ENCODE measurements at places on chromosomes 7 and 10. TPM values are rescaled to one million over a fixed set of nuclear protein-coding genes. Genes with fewer than 3 reads are reported as not detected.
A peak's percentile ranks its signal among the peaks of the same experiment; 100 is the strongest.

- DNase-seq, result peak; percentile 44
These were observed 342.3 kb upstream of the SEMA3D start for GRCh38 chr7:85529201-85529600.

DNA sequence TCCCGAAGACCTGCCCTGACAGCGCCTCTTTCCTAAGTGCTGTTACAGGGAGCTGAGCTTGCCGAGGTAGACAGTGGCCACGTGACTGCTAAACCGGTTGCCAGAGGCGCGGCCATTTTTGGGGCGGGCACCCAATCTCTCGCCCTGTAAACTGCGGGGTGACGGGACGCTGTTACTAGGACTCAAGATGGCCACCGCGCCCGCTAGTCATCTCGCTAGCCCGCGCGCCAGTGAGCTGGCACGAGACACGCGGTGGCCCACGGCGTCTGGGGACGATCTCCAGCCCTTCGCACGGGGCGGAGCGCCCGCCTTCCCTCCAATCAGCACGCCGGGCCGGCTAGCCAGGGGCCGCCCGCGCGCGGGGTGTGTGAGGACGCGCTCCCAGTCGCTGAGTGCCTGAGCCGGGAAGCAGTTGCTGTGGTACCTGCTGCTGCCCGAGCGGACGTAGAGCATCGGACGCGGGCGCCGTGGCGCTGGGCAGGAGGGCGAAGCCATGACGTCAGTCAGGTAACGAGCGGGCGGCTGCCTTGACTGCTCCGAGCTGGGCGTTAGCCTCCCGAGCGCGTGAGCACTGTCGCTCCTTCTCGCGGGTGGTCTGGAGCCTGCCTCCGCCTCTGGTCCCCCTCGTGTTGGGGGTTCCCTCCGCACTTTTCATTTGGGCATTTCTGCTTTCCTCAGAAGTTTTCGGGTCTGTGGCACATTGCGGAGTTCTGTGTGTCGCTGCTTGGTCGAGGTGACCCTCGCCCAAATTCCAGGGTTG is 25.5 kb downstream of the ADK start:
- peak; percentile 92 for DNase-seq

DNA sequence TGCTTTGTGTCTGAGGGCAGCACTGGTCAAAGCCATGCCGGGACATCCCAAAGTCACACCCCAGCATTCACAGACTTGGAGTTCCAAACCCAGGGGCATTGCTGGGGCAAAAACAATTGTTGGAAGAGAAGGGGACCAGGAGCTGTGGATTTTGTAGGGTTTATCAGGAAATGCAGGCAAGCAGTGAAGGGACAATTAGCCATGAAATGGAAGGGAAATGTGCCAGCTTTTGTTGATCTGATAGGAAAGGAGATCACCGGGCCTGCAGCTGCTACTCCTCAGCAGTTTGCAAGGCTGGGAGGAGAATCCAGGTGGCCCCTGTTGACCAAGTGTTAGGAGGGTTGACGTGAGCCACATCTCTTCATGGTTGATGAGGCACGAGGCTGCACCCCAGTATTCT is 2.5 kb upstream of the BRI3 start:
- DNase-seq, result no peak

The DEPP1 gene
- 13.6 TPM for total RNA-seq

The WEE2 gene
- total RNA-seq, result not detected

DNA sequence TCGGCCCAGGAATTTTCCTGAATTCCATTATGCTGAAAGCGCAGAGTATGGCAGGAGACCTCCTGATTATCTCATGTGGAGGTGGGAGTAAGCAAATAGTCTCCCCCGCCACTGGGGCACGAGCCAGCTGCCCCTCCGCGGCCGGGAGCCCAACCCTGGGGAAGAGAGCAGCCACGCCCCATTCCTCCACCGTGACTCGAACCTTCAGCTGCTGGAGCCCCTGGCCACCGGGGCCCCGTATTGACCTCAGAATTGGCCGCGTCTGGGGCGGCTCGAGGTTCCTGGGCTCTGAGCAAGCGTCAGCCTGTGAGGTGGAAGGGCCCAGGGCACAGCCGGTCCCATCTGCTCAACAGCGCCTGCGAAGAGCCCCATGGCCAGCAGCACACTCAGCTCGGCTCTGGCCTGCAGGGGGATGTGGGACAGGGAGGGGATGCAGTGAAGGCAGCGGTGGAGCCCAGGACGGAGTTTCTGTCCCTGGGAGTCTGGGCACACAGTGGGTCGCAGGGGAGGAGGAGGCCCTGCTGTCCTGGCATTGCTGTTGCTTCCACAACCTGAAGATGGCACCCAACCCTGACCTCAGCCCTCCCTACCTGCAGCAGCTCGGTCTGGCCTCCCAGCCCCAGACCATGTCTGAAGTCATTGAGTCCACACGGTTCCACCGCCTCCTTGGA is 97.8 kb downstream of the CHST15 start:
- peak; percentile 66 for DNase-seq

All from IMR-90 (cell line).